Iris pigment epithelial cell (primary cell): ENCODE measurements at places on chromosomes 11 and 22.

GRCh38 chr11:62337303-62338181, at the start of gene ASRGL1:
TSS of gene ASRGL1 (plus strand) at chr11:62337448. CDS start at chr11:62337978, 530 bp downstream.
- peak; percentile 23 for DNase-seq

- no peak for DNase-seq
These were observed 51.7 kb upstream of the FBXO3 start for GRCh38 chr11:33825854-33826560.

DNA sequence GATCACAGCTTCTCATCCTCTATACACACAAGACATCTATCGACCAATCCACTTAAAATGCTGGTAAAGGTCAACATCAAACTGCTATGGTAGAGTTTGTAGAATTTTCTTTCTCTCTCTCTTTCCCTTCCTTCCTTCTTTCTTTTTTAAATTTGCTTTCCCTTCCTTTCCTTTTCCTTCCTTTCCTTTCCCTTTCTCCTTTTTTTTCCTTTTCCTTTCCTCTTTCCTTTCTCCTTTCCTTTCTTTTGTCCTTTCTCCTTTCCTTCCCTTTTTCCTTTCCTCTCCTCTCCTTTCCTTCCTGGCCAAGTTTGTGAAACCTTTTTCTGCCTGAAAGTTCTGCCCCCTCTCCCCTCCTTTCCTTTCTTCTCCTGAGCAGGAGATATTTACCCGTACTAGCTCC, 3.1 kb downstream of the C11orf97 start:
- DNase-seq, result no peak

DNA sequence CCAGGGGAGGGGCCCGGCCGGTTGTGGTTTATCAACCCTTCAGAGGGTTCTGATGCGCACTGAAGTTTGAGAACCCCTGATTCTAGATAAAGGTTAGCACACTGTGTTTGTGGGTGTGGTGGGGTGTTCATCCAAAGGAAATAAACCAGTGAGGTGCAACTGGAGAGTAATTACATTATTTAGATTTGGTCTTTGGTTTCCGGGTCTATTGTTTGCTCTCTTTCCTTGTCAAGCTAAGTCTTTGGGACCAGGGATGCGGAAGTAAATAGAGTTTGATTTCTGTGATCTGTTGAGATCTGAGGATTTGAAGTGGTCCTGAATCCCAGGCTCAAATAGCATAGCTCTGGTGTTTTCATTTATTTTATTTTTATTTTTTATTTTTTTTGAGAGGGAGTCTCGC, 50.5 kb upstream of the CLMP start:
- DNase-seq, result no peak

GRCh38 chr11:68118706-68119448, 2.3 kb downstream of the CHKA start:
- peak; percentile 45 for DNase-seq

DNA sequence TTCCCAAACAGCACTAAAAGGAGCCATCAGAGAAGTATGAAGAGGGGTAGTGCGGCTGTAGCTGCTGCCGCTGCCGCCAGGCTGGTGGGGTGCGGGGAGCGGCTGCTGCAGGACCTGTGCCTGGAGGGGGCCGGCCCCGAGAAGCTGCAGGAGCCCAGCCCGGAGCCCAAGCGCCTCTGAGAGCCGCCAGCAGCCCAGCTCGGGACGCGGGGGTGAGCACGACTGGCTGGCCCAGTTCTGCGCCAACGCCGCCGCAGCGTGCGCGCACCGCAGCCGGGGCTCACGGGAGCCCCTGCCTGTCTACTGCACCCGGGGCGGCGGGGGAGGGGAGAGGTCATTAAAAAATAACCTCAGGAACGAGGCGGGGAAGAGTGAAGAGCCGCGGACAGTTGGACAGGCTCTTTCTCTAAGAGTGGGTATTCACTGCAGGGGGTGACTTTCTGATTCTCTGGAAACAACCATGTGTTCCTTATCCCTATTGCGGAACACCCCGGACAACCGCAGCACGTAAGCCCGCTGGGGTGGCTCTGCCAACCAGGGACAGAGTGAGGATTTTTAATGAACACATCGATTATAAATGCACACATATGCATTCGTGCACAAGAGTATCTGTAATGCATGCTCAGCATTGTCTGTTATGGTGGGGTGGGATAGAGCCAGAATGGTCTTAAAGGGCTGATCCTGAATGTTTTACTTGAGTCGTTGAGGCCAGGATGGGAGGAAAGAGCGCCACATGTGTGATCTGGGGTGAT, 453 bp downstream of the GAS2 start:
- DNase-seq, result peak; percentile 9

DNA sequence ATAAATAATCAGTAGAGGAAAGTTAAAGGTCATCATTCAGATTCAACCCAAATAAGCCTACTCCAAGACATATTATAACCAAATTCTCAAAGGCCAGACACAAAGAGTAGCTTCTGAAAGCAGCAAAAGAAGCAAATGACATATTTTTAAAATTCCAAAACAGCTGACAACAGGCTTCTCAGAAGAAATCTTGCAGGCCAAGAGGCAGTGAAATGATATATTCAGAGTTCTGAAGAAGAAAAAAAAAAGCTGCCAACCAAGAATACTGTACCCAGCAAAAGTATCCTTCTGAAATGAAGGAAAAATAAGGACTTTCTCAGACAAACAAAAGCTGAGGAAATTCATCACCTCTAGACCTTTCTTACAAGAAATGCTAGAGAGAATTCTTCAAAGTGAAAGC, 787.1 kb upstream of the TENM4 start:
- DNase-seq, result no peak

- DNase-seq, result no peak
These were observed 9.6 kb downstream of the MTMR3 start for GRCh38 chr22:29892315-29893156.

GRCh38 chr22:50630376-50630775, 2.4 kb upstream of the ARSA start:
- DNase-seq, result no peak

DNA sequence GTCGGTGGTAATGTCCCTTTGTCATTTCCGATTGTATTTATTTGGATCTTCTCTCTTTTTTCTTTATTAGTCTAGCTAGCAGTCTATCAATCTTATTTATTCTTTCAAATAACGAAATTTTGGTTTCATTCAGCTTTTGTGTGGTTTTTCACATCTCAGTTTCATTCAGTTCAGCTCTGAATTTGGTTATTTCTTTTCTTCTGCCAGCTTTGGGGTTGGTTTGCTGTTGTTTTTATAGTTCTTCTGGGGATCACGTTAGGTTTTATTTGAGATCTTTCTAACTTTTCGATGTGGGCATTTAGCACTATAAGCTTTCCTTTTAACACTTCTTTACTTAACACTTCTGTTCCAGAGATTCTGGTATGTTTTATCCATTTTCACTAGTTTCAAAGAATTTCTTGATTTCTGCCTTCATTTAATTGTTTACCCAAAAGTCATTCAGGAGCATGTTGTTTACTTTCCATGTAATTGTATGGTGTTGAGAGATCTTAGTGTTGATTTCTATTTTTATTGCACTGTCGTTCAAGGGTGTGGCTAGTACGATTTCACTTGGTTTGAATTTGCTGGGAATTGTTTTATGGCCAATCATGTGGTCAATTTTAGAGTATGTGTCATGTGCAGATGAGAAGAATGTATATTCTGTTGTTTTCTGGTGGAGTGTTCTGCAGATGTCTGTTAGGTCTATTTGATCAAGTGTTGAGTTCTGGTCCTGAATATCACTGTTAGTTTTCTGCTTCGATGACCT, 7.7 kb upstream of the SCGB1D1 start:
- DNase-seq, result no peak

DNA sequence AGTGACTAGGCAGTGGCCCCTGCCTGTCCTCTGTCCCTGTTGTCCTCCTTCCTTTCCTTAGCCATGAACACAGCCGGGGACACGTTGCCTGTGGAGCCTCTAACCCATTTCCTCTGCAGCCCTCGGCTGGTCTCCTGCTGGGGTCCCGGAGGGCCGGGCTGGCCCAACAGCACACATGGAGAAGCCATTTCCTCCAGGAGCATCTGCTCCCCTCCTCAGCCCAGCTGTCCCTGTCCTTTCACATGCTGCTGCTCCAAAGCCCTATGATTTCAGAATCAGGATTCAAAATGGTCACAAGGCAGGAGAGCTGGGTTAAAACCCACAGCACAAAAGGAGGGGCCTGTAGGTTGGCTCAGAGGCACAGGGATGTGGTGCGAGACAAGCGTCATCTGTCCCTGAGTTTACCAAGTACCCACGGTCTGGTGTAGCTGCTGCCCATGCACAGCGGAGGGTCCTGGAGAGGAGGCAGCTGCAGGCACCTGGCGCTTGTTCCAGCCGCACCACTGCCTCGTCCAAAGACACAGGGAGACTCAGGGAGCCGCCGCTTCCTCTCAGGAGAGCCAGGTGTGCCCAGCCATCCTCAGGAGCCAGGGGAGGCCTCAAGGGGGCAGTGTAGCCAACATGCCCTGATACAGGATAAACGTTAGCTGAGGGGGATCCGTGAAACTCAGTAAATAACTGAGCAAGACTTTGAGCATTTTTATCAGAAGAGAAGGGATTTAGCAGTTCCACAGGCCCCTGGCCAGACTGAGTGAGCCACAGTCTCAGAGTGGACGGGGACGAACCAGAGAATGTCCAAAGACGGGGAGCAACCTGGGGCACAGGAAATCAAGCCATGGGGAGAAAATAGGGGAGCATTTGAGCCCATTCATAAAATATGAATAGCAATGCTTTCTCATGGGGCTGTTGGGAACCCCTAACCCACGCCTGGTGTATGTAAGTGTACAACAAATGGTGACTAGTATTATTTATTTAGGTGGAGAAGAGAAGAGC, 3.9 kb upstream of the VSIG10L2 start:
- DNase-seq, result peak; percentile 32

DNA sequence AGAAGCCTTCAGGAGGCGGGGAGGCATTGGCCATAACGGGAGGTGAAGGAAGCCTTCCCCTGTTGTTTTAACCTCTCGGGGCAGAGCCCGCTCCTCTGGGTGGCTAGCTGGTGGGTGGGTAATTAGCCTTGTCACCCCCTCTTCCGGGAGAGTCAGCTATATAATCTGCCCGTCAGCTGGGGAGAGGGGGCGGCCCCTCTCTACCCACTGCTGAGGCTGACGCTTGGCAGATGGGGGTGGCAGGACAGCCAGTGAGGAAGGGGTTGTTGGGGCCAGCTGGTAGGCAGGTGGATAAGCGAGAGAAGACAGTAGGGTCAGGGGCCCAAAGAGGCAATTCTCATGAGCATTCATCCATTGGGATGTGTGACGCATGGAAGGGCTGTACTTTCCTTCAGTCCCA, 33.0 kb upstream of the SYT7 start:
- DNase-seq, result no peak

- DNase-seq, result peak; percentile 18
These were observed 2.0 kb downstream of the CDKN1C start for GRCh38 chr11:2883640-2883978.

DNA sequence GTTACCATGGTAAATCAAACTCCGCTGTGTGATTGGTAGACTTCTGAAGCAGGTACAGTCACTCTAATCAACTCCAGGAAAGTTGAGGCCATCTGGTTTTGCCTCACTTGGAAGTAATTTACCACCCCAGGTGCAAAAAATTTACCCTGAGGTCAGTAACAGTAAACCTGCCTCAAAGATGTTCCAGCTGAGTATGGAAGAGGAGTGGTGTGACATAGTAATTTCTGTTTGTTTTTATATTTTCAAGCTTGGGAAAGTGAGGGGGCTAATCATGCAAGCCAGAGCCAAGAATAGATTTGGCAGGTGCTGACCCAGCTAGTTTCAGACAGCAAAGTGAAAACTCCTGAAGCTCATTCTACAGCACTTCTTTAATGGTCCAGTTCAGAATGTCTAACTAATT, 691.6 kb downstream of the NTM start:
- DNase-seq, result peak; percentile 20

- no peak for DNase-seq
These were observed 26.7 kb upstream of the CD44 start for GRCh38 chr11:35112056-35112845.

DNA sequence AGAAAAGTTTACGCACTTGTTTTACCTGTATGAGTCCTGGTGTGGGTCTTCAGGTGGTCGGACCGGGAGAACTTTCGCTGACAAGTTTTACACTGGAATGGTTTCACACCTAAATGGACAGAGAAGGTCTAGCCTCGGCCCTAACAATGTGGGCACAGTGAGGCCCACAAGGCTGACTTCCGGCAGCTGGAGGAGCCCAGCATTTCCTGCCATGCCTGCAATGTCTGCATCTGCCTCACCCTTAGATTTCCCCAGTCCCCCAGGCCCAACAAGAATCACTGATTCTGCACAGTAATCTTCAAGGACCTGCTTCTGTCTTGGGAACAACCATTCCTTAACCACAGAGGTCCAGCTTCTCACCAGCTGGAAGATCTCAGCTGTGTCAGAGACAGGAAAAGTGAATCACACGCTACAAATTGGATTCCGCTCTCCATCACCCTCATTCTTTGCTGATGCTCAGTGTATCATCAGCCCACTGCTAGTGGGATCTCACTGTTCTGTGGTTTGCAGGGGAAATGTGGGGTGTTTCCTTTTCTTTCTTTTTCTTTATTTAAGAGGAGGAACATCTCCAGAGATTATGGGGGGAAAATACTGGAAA, 43.3 kb downstream of the WT1 start:
- peak; percentile 28 for DNase-seq

DNA sequence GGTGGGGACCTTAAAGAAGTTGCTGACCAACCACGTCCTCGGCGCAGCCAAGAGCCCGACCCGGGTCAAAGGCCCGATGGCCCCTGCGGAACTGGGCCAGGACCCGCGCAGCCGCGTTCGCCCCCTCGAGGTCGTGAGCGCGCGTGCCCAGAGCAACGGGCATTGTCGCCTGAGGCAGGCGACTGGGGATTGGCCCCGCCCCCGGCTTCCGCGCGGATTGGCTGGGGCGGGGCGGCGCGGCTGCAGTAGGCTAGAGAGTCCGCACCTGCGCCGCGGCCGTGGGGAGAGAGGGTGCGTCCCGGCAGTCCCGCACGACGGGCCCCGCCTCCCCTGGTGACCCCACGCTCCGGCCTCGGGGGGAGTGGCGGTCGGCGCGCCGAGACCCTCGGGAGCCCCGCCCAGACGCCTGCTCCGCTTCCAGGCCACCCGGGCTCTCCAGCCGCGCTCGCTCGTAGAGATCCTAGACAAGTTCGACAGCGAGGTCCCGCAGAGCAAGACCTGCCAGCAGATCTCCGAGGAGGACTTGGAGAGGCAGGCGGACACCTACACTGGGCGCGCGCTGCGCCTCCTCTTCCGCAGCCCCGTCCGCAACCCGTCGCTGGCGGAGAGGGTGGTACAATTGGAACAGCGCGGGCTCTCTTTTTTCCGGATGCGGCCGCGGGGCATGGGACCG, 8.3 kb upstream of the PPIL2 start:
- DNase-seq, result peak; percentile 32

- no peak for DNase-seq
These were observed 1.2 kb upstream of the ARRB1 start for GRCh38 chr11:75352588-75353206.

- DNase-seq, result peak; percentile 43
These were observed 585 bp downstream of the CYB5R3 start for GRCh38 chr22:42648368-42649245.
